Left hindlimb (tissue), 1 donor: ENCODE measurements at places on chromosomes 7 and 10.

DNA sequence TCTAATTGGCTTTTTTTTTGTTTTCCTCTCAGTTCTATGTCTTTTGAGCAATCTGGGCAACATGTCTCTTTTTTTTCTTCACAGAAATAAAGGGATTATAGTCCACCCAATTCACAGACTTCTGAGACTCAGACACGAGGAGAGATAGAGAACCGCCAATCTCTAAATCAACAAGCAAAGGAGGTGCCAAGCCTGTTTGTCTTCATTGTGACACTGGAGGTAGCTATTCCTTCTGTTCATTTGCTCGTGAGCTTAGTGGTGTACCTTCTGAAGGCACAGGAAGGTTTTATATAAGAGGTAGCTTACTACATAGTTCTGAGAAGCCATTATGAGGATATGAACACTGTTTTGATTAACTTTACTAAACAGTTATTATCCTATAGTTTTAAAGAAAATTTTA lies 6.1 kb downstream of the EPHB6 start:
- DNase-seq: no peak

- no peak for DNase-seq
These were observed 8.5 kb upstream of the CSTF2T start for GRCh38 chr10:51707821-51708424.

DNA sequence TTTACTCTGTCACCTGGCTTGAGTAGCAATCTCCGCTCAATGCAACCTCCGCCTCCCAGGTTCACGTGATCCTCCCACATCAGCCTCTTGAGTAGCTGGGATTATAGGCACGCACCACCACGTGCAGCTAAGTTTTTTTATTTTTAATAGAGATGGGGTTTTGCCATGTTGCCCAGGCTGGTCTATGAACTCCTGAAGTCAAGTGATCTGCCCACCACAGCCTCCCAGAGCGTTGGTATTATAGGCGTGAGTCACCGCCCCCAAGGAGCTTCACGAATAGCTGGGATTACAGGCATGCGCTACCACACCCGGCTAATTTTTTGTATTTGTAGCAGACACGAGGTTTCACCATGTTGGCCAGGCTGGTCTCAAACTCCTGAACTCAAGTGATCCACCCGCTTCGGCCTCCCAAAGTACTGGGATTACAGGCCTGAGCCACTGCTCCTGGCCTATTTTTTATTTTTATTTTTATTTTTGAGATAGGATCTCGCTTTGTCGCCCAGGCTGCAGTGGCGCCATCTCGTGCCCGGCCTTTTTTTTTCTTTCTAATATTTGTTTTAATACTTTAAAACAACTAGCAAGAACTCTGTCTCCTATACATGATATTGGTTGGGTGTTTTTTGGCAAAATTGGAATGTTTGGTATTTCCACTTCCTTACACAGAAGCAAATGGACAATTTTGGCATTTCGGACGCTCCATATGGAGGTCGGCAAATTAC lies 1.1 kb downstream of the EFCAB10 start:
- no peak for DNase-seq

DNA sequence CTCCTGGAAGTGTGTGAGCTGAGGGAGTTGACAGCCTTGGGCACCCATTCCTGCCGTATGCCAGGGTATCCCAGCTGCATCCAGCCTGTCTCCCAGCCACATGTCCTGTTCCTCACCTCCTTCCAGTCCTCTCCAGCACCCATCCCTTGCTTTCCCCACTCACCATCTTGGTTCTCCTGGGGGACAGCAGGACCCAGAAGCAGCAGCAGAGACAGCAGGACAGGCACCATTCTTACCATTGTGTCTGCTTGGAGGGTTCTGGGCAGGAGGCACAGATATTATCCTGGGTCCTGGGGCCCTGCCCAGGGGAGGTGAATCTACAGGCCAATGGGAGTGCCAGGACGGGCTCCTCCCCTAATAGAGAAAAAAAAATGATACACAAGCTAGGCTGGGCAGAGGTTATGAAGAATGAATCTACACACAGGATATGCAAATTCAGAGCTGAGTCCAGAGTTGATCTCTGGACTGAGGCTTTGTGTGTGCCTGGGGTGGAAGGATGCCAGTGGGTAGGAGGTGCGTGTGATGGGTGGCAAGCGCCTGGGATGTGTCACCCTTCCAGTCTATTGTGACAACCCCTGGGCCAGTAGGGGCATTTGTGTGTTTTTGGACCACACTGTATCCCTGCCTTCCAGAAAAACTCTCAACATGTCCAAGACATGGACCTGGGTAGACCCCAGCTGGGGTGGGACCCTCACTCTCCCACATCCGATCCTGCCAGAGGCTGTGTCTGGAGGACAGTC lies at the start of gene AZGP1:
AZGP1 (minus strand) TSS at position 250 of the 740 bp plus-strand sequence; CDS start at position 239, 11 bp downstream.
- no peak for DNase-seq

DNA sequence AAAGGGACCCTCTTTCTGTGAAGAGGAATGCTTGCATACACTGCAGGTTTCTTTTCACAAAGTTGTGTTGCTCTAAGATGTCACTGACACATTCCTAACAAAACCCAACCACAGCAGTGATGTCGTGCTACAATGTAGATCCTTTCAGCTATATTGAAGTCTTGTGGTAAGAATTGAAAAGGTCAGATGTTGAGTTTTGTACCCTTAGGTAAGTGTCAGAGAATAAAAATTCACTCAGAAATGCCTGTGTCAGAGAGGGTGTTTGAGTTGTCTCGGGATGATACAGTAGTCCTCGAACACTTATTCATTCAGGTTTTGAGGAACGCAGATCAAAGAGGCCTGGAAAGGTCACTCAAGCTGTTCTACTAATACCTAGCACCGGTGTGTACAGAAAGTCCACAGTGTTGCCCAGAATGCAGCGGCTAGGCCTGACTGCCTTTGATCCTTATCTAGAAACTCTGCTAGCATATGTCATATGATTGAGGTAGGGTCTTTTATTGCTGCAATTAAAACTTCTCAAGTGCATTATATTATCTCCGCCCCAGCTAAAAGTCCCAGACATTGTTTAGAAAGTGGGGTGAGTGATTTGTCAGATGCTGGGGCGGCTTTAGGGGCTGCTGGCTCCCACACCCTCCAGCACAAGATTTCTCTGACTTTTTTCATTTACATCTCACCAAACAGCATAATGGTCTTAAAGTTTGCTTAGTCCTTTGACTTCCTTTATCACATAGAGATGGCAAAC lies 26.0 kb downstream of the RNF32 start:
- DNase-seq: no peak

- DNase-seq: no peak
These were observed 951 bp downstream of the AS3MT start for GRCh38 chr10:102870221-102870620.

DNA sequence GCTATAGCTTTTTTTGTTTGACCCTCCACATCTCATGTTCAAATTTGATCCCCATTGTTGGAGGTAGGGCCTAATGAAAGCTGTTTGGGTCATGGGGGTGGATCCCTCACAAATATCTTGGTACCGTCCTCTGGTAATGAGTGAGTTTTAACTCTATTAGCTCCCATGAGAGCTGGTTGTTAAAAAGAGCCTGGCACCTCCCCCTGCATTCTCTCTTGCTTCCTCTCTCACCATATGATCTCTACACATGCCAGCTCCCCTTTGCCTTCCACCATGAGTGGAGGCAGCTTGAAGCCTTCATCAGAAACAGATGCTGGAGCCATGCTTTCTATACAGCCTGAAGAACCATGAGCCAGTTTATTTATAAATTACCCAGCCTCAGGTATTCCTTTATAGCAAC lies 43.0 kb upstream of the IMMP2L start:
- no peak for DNase-seq

GRCh38 chr7:52648872-52649271 lies 386.6 kb upstream of the POM121L12 start:
- DNase-seq: no peak

- no peak for DNase-seq
These were observed 5.5 kb downstream of the GSTO1 start for GRCh38 chr10:104259999-104260774.

DNA sequence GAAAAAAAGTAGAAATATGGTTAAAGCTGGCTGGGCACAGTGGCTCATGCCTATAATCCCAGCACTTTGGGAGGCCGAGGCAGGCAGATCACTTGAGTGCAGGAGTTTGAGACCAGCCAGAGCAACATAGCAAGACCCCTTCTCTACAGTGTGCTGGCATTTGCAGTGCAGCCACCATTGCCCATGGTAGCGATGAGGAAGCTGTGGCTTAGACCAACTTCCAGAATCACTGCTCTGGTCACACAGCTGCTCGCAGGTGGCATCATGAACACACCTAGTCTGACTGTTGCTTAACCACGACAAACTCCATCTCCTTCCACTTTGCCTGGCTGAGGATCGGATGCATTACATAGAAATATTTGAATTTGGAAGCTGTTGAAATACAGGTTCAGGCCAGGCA lies 137.1 kb downstream of the CUX1 start:
- no peak for DNase-seq

DNA sequence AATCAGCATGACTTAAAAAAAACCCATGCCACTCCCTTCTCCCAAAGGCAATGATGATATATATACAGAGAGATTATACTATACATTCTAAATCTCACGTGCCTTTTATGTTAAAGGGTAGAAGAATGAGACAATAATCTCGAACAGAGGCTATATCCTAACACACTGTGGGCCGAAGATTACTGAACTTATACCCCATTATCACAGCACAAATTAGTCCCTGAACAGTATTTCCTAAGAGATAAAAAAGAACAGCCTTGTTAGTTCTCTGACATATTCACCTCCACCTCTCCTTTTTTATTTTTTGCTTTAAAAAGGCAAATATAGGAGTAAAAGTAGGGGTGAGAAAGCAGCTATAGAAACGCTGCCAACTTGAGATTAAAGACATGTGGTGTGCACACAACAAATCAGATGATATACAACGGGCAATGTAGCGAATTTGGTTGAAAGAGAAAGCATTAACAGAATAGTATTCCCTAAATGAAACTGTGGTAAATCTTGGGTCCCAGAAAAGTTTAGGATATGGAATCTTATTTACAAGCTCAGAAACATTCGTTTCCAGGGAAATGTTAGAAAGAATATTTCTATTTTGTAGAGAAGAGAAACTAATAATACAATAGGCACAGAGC lies 69.5 kb downstream of the JMJD1C start:
- no peak for DNase-seq

- peak; percentile 75 for DNase-seq
These were observed 386 bp downstream of the ABHD11 start for GRCh38 chr7:73738220-73738611.
